Stimulated activated CD4-positive, alpha-beta T cell treated with anti-CD3 and anti-CD28 coated beads, Interleukin-2, amount 100 ng/mL, for 48 hours (primary cell): ENCODE measurements at places on chromosomes 11 and 22.

GRCh38 chr11:9320047-9320446, 5.7 kb upstream of the TMEM41B start:
- DNase-seq: no peak

- DNase-seq: no peak
Measured at GRCh38 chr22:29004647-29005371, 56.8 kb downstream of the C22orf31 start.

DNA sequence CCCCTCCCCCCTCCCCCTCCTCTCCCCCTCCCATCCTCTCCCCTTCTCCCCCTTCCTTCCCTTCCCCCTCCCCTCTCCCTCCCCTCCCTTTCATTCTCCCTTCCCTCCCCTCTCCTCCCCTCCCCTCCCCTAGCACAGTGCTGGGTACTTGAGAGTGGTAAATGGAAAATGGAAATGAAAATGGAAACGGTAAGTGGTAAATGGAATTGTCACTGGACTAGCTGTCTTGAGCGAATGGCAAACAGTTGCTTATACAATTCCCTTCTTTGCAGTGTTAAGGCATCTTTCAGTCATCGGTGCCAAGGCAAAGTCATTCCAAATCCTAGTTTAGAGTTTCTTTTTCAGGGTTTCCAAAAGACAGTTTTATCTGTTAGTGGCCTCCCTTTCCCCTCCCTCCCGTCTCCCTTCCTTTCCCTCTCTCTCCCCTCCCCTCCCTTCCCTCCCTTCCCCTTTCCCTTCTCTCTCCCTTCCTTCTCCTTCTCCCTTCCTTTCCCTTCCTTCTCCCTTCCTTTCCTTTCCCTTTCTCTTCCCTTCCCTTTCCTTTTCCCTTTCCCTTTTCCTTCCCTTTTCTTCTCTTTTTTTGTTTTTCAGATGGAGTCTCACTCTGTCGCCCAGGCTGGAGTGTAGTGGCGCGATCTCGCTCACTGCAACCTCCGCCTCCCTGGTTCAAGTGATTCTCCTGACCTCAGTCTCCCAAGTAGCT, 47.3 kb downstream of the GRAMD1B start:
- DNase-seq: no peak

- DNase-seq: no peak
Measured at GRCh38 chr11:34825315-34825669, 90.9 kb downstream of the APIP start.

DNA sequence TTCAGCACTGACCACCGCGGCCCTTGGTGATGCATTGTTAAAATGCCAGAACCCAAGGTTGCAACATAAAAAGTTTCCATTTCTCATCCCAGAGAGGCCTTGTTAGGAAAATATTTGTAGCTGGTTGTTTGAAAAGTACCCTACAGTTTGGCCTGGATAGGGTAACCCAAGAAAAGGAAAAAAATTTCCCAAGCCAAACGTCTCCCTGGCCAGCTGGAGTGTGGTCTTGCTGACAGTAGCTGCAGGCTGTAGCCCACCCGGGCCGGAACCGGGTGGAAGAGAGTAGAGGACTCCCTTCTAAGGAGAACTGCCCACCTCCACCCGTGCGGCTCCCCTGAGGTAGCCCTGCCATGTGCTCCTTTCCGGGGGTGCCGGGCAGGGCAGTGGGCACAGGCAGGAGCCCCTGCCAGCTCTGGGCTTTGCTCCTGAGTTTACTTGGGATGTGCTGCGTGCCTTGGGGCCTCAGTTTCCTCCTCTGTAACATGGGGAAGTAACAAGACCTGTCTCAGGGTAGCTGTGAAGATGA, 38.5 kb downstream of the IGHMBP2 start:
- no peak for DNase-seq
